ENCODE measurements at places on chromosomes 6 and 20.

DNA sequence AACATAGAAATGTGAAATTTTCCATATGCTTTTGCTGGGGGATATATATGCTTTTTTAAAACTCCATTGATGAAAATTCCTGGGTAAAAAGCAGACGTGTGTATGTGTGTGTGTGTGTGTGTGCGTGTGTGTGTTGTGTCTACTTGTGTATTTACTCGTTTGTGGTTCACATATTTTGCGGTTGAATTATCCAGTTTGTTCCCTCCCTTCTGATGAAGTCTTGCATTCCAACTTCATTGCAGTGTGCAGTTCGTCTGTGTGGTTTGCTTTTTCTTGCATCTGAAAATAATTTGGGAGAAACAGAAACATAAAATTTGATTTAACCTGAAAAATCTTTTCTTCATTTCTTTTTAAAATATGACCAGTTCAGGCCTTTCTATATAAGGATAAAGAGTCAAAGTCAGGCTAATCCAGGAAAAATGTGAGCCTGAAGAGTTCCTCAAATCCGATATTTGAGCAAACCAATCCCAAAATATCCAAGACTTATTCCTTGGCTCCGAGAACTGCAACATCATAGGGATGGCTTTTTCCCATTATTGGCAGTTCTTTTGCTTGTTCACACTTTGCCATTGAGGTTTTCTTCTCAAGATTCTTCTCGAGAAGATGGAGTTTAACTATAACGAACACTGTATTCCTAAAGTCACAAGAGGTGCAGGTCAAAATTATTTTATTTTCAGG, 202.2 kb upstream of the CCN2 start:
- no peak for DNase-seq

- DNase-seq = no peak
Observed at GRCh38 chr6:84065693-84066290, 32.2 kb downstream of the MRAP2 start.

DNA sequence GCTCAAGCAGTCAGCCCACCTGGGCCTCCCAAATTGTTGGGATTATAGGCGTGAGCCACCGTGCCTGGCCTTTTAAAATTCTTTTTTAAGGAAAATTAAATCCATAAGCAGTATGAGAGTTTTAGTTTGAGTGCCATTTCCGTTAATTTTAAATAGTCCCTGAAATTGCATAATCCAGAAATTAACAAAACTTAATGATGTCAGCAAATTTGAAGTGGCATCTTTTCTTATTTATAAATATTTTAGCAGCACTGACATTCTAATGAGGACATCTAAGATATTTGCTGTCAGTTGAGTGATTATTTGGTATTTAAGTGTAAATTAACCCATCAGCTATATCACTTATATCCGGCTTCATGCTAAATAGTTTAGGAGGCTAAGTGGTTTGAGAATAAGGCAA, 42.9 kb upstream of the FAM184A start:
- DNase-seq = no peak

GRCh38 chr20:37309936-37310590, 20.6 kb downstream of the MANBAL start:
- no peak for DNase-seq

GRCh38 chr20:56840716-56841261, 211.7 kb downstream of the TFAP2C start:
- no peak for DNase-seq

DNA sequence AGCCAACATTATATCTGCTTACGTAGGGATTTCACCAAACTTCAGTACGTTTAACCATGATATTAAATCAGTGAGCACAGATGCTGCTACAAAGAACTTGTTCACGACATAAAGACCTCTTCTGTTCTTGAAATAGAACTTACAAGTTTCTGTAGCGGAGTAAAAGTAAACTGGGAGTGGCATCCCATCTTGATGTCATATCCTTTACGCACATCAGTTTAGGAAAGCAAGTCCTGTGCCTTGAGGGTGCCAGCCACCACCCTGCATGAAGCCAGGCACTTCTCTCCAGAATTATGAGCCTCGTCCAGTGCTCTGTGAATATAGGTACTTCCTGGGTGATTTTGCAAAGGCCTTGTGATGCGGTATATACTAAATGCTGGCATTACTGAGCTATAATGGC, 122.6 kb downstream of the BTBD3 start:
- DNase-seq = no peak

GRCh38 chr20:25061821-25062530, 4.0 kb upstream of the ACSS1 start:
- DNase-seq = no peak

- no peak for DNase-seq
Observed at GRCh38 chr6:138996524-138996923, 8.5 kb upstream of the REPS1 start.

DNA sequence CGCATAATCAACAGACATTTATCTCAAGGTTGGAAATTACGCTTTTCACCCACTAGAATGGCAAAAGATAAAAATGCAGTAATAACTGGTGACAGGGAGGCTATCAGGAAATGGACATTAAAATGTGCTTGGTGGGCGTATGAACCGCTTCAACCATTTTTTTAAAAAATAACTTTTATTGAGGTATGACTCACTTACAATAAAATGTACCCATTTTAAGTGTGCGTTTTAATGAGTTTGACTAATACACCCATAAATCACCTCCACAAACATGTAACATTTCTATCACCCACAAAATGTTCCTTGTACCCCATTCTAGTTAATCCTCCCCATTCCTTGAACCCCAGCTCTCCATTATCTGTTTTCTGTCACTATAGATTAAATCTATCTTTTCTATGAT, 96.8 kb downstream of the IYD start:
- no peak for DNase-seq

GRCh38 chr6:118548136-118548535, at the start of gene PLN:
TSS of gene PLN (plus strand) at chr6:118548296. CDS start at chr6:118558922, 10,626 bp downstream.
- no peak for DNase-seq

GRCh38 chr6:3929281-3929798, 80.2 kb downstream of the FAM50B start:
- DNase-seq = no peak

DNA sequence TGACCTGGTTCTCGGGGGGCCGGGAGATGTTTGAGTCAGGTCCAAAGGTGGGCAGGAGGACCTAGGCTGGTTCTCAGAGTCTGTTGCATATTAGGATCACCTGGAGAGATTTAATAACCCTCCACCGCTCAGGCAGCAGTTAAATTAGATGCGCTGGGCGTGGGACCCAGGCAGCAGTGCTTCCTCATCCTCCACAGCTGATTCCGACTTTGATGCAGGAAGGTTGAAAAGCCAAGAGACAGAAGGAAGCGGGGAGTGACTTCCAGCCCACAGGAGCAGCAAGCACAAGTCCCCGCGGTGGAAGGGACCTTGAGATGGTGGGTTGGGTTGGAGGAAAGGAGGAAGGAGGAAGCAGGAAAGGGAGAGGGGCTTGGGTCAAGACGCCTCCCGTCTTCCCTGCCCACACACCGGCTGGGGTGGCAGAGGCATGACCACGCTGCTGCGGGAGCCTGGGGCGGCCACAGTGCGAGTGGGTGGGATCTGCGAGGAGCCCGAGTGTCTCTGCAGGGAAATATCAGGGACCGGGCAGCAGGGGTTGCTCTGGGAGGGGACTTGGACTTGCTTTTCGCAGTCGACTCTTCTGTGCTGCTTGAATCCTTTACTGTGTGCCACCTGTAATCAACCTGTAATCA, 146.0 kb downstream of the PHACTR3 start:
- DNase-seq = no peak

- DNase-seq = no peak
Observed at GRCh38 chr6:89675949-89676748, 37.6 kb upstream of the LYRM2 start.

DNA sequence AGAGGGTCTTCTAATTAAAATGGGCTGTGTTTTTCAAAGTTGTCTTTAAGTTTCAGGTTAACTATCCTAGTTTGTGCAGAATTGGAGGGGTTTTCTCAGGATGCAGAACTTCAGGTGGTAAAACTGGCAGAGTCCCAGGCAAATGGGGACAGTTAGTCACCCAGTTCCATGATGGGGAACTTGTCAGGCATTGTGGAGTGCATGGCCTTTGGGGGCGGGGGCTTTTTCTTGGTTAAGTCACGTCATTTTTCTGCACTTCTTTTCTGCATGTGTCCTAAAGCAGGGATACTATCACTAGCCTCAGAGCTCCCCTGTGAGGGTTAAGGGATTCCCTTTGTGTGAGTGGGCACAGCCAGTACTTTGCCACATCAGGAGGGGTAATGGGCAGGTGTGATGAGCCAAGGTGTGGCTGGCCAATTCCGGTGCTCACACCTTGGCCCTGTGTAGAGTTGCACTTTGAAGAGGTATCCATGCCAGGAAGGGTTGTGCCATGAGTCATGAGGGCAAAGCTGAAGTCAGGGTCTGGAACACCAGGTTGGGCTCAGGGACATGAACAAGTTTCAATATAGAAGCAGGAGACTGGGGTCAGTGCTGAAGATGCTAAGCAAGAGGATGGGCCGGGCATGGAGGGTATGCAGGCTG, 126.0 kb upstream of the RREB1 start:
- no peak for DNase-seq

DNA sequence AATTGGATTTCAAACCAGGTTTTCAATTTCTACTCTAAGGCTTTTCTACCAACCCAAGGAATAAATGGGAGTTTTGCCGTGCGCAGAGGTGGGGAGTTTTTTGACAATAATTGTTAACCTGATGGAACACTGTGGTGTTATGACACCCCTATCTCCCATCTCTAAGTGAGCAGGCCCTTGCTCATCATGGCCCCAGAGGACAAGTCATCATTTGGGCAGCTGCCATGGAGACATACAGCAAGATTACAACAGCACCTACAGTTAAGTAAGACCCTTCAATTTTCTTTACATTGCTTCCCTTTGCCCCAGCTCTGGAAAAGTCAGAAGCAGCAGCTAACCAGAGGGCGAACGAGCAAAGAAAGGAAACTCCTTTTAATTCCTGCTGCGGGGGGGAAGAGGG, 54.3 kb downstream of the ADGRF5 start:
- no peak for DNase-seq

DNA sequence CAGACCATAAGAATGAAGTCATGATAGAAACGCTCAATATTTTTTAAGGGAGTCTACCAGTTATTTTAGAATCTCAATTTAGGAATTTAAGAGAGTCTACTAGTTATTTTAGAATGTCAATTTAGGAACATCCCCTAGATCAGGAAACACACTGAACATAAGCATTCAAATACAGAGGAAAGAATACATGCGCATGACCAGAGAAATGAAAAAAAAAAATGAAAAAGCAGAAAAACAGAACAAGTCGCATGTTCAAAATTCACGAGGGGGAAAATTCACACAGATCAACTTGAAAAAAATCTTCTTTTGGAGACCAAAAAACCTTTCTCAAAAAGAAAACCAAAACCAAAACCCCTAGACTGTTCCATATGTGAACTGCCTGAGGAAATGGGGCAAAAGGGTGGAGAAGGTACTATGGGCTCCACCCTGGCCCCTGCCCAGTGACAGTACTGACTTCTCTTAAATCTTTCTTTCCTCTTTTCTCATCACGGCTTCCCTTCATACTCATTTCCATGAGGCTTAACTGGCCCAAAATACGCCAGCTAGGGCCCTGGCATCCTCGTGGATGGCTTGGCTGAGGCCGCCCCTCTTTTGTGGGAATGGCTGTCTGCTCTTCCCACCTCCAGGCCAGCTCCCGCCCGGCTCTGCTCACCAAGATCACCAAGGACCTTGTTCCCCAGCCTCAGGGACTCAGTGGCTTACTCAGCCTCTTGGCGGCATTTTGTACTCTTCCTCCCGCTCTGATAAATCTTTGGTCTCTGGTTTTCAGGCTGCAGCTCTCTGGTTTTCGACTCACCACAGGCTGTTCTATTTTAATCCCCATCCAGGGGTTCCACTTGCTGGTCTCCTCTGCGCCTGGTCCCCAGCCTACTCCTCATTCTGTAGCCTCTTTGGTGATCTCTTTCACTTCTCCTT, 11.2 kb downstream of the ZBTB2 start:
- DNase-seq = no peak

DNA sequence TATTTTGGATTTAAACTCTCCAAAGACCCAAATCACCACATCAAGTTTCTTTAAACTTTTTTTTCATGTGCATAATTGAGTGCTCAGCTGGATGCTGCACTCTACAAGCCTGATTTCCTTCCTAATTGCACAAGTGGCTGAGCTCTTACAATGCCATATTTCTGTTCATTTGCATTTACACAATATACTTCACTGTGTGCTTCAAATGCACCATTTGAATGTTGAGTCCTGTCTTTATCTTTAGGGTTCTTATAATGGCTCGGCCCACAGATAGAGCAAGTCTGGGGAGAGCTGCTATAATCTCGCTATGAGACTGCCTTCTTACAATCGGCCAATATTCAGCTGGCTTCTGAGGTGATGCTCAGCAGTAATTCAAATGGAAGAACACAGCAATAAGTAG, 200.6 kb upstream of the MAP3K7 start:
- DNase-seq = no peak

- DNase-seq = no peak
Observed at GRCh38 chr6:74814440-74814839, 391.4 kb downstream of the COL12A1 start.

DNA sequence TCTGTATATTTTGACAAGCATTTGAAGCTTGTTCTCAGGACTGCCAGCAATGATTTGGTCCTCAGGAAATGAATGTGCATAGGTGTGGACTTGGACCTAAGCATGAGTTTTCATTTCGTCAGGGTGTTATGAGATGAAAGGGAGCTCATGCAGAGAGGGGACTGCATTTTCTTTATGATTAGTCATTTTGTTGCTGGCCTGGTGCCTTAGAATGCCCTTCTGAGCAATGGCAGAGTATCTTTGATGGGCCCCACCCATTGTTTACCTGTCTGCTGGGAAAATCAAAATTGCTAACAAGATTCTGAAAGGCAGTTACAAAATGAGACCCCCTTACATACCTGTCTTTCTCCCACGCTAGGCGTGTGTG, 51.5 kb upstream of the MTHFD1L start:
- DNase-seq = no peak

DNA sequence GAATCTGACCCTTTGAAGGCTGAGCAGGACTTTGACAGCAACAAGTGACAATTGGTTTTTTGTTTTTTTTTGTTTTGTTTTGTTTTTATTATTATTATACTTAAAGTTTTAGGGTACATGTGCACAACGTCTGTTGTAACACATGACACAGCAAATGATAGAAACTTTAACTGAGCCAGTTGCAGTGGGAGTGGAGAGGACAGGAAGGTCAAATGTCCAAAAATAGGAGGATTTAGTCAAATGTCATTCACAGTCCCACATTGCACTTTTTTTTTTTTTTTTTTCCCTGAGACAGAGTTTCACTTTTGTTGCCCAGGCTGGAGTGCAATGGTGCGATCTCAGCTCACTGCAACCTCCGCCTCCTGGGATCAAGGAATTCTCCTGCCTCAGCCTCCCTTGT, 223.0 kb downstream of the HIVEP2 start:
- DNase-seq = no peak

GRCh38 chr6:164928057-164928727, 381.2 kb downstream of the C6orf118 start:
- no peak for DNase-seq

DNA sequence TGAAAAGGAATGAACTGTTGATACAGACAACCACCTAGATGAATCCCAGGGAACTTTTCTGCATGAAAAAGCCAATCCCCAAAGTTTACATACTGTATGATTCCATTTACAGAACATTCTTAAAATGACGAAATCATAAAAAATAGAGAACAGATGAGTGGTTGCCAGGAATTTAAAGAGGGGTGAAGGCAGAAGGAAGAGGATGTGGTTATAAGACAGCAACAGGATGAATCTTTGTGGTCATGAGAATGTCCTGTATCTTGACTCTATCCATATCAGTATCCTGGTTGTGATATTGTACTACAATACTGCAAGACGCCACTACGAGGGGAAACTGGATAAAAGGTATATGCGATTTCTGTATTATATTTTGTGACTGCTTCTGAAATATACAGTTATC, 70.1 kb upstream of the EMILIN3 start:
- DNase-seq = no peak
